ENCODE measurements at places on chromosomes 12 and 14.
A peak's percentile ranks its signal among the peaks of the same experiment; 100 is the strongest.

DNA sequence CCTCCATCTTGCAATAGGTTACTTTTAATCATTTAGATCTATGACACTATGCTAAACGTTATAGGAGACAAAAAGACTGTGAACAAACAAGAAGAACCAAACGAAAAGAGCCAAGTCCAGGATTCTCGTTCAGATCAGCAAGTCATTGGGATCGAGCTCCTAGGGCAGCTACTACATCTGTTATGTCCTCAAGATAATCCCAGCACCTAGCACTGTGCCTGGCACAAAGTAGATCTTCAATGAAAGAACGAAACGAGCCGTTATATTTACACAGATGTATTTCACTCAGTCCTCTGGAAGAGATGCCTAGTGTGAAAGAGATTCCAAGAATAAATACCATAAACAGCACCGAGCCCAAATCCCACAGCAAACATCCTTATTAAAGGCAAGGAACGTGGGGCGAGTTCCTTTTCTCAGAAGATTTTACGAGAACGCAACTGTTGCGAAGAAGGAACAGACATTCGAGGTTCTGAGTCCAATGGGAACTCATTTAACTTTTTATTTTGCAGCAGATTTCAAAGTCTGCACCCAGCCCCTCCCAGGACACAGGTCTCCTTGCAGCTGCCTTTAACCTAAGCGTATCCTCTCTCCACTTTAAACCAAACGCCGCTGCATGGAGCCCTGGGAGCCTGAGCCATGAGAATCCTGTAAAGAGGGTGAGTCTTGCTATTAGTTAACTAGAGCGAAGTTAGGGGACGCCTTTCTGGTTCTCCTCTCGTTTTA, 544 bp upstream of the TDP1 start:
- no peak for DNase-seq

DNA sequence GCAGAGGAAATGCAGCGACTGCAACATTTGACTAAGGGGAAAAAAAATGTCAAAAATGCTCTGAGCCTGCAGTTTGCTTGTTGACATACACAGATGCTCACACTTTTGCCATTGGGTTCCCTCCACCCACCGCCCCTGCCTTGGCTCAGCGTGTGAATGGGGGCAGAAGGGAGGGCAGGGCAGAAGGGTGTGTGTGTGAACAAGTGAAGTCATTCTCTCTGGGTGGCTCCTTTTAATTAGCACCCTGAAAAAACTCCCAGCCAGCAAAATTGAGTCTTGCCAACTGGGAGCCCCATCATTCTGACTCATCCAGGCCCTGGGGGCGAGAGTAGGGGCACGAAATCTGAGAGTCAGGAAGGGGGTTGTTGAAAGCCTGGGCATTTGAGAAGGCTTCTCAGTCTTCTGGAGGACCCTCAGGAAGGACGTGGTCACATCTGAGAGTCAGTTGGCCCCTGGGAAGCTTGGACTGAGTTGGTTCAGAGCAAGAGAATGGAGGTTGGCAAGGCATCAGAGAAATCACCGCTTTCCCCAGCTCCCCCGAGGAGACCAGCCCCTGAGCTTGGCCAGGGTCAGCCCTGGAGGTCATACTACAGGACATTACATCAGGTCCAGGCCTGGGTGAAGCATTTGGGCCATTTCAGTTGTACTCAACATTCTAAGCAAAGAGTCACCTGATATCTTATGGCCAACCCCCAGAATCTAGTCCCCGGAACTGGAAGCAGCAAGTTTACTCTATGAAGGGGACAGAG, 22.7 kb upstream of the KRT78 start:
- DNase-seq, result no peak

DNA sequence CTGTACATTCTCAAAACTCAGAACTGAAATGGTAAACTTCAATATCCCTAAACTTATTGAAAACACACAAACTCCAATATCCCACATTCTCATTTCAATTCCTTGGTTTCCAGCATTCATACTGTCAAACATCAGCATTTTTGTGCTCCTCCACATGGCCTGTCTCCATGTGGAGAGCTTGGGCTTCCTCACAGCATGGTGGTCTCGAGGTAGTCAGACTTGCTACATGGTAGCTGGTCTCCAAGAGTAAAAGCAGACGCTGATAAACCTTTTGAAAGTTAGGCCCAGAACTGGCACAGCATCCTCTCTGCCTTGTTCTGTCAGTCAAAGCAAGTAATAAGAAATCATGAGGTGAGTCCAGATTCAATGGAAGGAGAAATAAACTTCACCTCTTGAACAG, 70.5 kb downstream of the VCPKMT start:
- DNase-seq, result no peak

- peak; percentile 4 for DNase-seq
These were observed 1.9 kb downstream of the ATXN2 start for GRCh38 chr12:111596985-111597830.

DNA sequence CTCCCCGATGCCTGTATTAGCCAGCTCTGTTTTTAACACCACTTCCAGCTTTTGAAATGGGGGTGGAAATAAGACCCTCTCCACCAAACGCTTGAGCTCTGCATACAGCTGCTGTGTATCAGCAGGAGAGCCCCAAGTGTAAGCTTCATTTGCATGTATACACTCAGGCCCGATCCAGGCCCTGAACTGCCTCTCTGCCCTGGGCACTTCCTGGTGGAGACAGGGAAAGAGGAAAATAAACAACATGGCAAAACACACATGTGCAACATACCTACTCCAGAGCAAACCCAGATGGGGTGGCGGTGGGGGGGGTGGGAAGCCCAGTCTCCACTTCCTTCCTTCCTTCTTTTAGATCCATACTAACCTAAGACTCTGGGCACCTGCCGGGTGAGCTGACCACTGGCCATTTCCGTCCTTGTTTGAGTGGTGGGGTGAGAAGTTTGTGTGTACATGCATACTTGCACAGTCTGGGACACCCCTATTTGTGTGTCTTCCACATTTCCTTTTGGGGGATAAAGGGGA, 55.3 kb downstream of the RBM19 start:
- no peak for DNase-seq

GRCh38 chr12:104997541-104997940, 11.4 kb downstream of the NOPCHAP1 start:
- DNase-seq, result no peak

GRCh38 chr14:102087762-102088011, 843 bp upstream of the HSP90AA1 start:
- DNase-seq, result no peak

- DNase-seq, result no peak
These were observed 154.4 kb downstream of the CALM1 start for GRCh38 chr14:90551070-90551704.

DNA sequence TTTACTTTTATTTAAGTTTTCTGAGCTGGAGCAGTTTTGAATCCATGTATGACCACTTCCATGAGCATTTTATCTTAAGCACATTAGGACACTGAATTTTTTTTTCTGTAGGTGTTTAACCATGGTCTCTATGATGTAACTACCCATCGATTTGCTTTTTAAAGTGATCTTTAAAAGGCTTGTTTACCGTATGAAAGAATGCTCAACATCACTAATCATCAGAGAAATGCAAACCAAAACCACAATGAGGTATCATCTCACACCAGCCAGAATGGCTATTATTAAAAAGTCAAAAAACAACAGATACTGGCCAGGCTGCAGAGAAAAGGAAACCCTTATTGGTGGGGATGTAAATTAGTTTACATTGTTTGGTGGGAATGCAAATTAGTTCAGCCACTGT, 23.0 kb downstream of the GLRX5 start:
- no peak for DNase-seq

DNA sequence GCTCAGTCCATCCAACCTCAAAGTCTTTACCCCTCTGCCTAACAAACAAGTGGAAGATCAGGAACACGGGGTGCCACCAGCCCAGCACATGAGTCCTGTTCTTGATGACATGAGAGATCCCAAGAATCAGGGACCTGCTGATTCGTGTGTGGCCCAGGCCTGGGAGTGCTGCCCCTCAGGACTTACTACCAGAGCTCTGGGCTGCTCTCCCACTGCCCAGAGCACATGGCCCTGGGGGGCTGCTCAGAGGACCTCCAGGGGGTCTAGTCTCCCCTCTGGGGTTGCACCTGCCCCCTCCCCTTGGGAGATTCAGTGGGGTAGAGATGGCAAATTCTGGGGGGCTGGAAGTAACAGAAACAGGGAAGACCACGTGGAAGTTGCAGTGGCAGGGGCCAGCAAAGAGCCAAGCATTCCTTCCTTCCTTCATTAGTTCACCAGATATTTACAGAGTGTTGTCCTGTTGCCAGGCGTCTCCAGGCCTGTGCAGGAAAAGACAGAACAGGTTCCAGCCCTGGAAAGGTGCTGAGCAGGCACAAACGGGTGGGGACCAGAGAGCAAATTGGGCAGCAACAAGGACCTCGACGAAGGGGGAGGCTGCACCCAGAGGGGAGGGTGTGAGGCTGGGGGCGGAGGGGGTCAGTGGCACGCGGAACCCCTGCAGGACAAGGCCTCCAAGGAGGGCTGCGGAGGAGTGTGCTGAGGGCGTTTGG, 45.1 kb upstream of the MEG3 start:
- no peak for DNase-seq

GRCh38 chr14:31292937-31293616, 85.5 kb upstream of the HECTD1 start:
- DNase-seq, result no peak

All from NCI-H1092 treated with DMSO at 0.1 percent for 48 hours (cell line).